ENCODE measurements at places on chromosomes 5 and 9.

GRCh38 chr9:96203867-96204501, 98.0 kb downstream of the HSD17B3 start:
- DNase-seq: no peak

DNA sequence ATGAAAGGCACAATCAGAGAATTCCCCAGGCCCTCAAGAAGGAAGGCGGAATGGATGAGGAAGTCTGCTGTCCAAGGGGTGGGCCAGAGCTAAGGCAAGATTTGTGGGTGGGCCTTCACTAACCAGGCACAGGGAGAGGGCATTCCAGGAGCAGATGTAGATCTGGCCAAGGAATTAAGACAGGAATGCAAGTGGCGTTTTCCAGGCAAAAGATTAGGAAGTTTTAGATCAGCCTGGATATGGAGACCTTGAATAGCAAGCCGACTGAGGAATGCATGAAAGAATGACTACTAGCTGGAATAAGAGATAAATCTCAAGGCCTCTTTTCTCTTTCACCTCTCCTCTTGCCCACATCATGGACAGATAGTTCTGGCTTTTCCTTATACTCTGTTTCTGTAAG, 68.5 kb downstream of the GHR start:
- no peak for DNase-seq

GRCh38 chr5:171444582-171444981, 25.1 kb downstream of the FGF18 start:
- DNase-seq: no peak

DNA sequence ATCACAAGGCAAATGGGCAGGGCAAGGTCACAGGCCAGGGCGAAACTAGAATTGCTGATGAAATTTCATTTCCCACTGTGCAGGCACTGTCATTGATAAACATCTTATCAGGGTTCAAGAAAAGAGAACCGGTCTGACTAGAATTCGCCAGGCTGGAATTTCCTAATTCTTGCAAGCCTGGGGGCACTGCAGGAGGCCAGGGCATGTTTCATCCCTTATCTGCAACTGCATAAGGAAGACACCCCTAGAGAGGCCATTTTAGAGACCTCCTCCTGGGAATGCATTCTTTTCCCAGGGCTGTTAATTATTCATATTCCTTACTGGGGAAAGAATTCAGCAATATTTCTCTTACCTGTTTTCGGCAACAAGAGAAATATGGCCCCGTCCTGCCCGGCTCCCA, 266.2 kb upstream of the CYLC2 start:
- DNase-seq: no peak

DNA sequence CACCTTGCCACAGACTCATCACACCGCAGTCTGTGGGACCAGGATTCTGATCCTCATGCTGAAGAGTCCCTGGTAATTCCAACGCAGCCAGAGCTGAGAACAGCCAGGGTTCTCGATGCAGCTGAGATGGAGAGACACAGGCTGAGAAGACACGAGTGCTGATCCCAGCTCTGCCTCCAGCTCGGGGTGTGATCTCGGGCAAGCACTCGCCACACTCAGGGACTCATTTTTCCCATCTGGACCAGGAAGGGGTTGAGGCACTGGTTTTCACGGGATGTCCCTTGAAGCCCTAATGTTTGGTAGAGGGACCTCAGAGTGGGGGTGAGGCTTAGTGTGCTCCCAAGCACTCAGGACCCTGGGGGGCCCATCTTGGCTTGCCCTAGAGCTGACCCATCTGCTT, 200.4 kb downstream of the CDK5RAP2 start:
- no peak for DNase-seq

GRCh38 chr9:95028853-95029219, 288.7 kb downstream of the FANCC start:
- DNase-seq: no peak

DNA sequence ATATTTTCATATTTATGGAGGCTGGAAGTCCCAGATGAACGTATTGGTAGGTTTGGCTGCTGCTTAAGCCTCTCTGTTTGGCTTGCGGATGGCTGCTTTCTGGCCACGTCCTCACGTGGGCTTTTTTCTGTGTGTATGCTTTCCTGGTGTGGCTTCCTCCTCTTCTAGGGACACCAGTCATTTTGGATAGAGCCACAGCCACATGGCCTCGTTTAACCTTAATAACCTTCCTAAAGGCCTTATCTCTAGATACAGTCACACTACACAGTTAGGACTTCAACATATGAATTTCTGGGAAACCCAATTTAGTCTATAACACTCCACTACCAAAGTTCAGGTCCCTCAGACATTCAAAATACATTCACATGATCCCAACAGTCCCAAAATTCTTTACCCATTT, 26.9 kb downstream of the NUTM2F start:
- DNase-seq: no peak

GRCh38 chr5:1995491-1995890, 112.8 kb upstream of the IRX4 start:
- no peak for DNase-seq

DNA sequence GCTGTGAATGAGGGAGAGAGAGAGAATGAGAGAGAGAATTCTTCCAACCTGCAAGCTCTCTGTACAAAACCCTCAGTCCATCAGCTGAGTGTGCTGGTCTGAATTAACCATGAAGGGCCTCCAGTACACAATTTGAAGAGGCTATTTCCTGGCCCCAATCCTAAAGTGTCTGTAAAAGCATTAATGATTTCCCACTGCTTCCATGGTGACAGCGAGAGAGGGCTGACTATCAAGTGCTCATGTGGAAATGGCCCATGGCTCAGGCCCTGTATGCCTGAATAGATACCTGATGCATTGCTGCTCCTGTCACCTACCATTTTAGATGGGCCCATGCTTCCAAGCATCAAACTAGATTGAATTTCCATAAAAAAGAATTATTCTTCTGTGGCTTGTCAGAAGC, 592.4 kb downstream of the KIF4B start:
- no peak for DNase-seq

GRCh38 chr9:98902925-98903324, 40.8 kb upstream of the COL15A1 start:
- no peak for DNase-seq

- no peak for DNase-seq
Measured at GRCh38 chr5:168186289-168187074, 105.0 kb upstream of the WWC1 start.

GRCh38 chr9:133351908-133352634, 4.1 kb downstream of the RPL7A start:
- DNase-seq: peak; percentile 60

- no peak for DNase-seq
Measured at GRCh38 chr9:87834357-87834756, 48.3 kb upstream of the SPATA31E1 start.

DNA sequence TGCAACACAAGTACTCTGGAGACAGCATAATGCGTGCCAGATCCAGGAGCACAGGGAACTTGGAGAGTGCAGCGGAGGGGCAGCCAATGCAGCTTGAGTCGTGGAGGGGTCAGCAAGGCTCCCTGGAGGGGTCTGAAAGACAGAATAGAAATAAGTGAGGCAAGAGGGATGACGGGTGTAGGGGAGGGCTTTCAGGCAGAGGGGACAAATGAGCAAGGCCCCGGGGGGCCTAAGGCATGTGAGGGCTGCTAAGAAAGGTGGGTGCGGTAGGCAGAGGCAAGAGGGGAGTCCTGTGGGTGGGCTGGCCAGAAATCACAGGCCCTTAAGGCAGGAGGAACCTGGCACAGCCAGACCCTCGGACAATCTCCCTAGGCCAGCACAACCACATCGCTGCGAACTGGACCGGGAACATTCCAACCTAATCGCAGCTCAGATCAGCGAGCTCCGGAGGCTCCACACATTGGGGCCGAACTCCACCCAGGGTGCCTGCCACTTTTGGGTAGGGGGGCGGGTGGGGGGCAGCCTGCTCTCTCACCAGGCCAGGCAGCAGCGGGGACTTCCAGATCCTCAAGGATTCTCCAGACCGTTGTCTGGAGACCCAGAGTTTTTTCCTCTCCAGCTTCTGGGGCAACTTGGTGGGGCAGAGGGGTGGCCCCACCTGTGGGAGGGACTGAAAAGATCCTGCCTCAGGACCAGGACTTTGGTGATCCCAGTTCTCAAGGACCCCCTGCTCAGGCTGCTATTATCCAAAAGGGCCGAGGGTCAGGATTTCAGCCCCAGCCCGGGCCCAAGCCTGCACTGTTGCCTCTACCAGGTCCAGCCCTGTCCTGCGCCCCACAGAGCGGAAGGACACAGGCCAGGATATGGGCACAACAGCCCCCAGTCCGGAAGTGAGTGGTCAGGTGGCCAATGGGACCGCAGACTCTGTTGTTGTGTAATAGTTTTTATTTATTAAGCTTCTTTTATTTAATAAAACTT, 22.7 kb upstream of the CYSTM1 start:
- DNase-seq: no peak

- no peak for DNase-seq
Measured at GRCh38 chr9:130668659-130669058, 4.3 kb downstream of the PRDM12 start.

DNA sequence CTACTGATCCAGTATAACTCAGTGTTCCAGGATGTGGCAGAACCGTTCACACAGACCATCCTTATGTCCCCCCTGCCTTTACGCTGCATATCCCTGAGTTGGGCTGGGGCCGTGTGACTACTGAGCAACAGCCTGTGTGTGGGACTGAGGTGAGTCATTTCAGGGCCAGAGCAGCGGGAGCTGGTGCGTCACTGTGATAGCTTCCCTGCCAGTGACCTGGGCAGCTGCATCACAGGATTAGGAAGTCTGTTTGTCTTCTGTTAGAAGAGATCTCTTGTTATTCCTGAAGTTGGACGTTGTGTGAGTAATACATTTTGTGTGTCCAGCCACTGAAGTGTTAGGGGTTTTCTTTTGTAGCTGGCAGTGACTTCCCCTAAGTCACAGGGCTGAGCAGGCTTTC, 35.6 kb downstream of the TPPP start:
- no peak for DNase-seq

GRCh38 chr5:39616131-39616530, 191.4 kb upstream of the DAB2 start:
- no peak for DNase-seq

GRCh38 chr5:74131250-74131649, 505.3 kb downstream of the ARHGEF28 start:
- no peak for DNase-seq

DNA sequence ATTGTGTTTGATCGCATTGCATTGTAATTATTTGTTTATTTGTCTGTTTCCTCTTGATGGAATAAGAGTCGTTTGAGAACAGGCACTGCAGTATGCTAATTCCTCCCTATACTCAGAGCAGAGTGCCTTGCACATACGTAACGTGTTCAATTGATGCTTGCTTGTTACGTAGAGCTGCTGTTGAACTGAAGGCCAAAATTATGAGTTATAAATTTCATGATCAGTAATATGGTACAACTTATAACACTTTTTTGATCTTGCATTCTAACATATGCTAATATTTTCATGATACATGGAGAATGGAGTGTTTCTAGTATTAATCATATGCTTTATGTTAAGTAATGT, 26.5 kb upstream of the LIFR start:
- no peak for DNase-seq

DNA sequence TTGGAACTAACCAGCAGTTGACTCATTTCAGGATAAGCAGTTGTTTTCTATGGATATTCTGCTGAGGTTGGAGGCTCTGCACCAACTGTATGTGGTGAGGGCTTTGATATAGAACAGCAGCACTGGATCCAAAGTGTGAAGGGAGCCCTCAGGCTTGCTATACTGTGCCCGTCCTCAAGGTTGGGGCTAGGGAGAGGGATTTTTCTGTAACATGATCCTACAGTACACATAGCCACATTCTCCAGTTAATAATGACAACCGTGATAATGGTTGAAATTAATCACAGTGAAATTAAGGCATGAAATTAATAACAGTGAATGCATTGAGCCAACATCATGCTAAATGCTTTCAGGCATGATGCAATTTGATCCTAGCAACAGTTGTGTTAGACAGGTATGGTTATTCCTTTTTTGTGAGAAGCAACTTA, 36.7 kb downstream of the ARHGAP26 start:
- DNase-seq: no peak

DNA sequence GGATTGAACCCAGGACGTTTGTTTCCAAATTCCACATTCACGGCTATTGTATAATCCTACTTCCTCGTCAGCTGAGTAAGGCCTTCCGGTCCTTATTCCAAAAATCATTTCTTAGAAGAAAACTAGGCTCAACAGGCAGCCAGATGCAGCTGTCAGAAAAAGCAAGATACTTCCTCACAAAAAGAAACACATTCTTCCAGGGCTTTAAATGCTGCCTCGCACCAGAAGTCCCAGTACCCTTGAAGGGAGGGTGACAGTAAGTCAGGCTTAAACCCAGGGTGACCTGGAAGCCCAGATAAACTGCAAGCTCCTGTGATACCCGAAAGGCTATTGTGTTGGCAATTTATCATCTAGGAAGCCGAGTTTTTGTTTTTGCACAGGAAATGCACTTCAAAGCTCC, 414.0 kb downstream of the NFIB start:
- no peak for DNase-seq

GRCh38 chr5:16733331-16734006, 116.7 kb upstream of the RETREG1 start:
- DNase-seq: no peak

- no peak for DNase-seq
Measured at GRCh38 chr9:128003966-128004604, 23.3 kb upstream of the EEIG1 start.

- no peak for DNase-seq
Measured at GRCh38 chr9:136629001-136629878, 33.5 kb upstream of the EGFL7 start.

- no peak for DNase-seq
Measured at GRCh38 chr9:130661451-130662098, 2.8 kb upstream of the PRDM12 start.

DNA sequence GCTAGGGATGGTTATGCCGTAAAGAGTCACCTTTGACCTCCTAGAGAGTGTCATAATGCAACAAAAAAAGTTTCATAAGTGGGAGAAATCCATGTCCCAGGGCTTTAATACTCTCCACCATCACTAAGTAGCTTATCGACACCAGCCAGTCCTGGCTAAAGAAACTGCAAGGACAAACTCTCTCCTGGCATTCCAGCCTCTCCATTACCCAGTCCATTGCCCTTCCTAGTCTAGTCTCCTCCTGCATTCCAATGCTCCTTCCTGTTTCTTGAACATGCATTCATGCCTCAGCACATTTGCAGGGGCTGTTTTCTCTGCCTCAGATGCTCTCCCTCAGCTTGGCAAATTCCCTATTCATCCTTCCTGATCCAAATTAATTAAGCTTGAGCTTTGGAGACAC, 364.1 kb downstream of the BRINP1 start:
- DNase-seq: no peak

- no peak for DNase-seq
Measured at GRCh38 chr5:55991768-55992486, 2.8 kb downstream of the IL6ST start.

DNA sequence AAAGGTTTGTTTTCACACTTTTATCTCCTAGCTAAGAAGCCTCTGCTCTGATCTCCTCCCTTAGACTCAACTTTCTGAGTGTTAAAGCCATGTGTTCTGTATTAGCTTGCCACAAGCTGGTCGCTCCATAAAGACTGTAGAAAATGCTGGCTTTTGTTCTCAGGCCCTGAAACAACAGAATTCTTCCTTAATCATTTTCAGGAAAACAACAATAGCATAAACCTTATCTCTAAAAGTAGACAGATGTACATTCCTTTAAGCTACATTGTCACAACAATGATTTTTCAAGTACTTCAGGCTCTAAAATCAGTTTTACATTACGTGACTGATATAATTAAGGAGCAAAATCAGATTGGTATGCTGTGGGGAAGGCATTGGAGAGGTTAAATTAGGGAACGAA, 41.9 kb downstream of the VCAN start:
- DNase-seq: no peak

GRCh38 chr5:40575921-40576320, 103.8 kb upstream of the PTGER4 start:
- no peak for DNase-seq

GRCh38 chr5:158559066-158559465, 540.6 kb downstream of the EBF1 start:
- no peak for DNase-seq

Data from stimulated activated CD4-positive, alpha-beta T cell treated with anti-CD3 and anti-CD28 coated beads, Interleukin-2, amount 100 ng/mL, for 24 hours (primary cell).